Effector memory CD4-positive, alpha-beta T cell (primary cell): ENCODE measurements at places on chromosomes 6 and 20.
A peak's percentile ranks its signal among the peaks of the same experiment; 100 is the strongest.

DNA sequence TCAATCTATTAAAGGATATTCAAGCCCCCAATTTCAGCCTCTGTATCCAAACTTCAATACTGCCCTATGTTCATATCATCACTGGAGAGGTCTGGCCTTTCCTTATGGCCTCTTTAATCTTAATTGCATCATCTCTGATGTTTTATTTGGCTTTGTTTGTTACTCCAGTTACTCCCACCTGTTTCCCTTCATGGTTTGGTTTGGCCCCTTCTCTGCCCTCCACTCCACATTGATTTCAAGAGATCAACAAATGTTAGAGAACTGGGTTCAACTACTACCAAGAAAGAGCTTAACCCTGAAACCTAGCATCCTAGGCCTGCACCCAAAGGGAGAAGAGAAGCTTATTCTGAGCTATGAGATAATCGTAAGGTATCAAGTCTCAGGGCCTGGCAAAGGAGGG, 221.6 kb downstream of the LAMA2 start:
- DNase-seq = no peak

- no peak for DNase-seq
Measured at GRCh38 chr6:130840050-130840449, 12.8 kb downstream of the SMLR1 start.

GRCh38 chr6:15389765-15390723, 144.2 kb downstream of the JARID2 start:
- DNase-seq = no peak

- no peak for DNase-seq
Measured at GRCh38 chr20:53529658-53530057, 64.0 kb downstream of the ZNF217 start.

GRCh38 chr20:43955062-43955749, 40.6 kb downstream of the TOX2 start:
- peak; percentile 28 for DNase-seq
